H1 (cell line): ENCODE measurements at places on chromosomes 13 and 19. TPM values are rescaled to one million over a fixed set of nuclear protein-coding genes. Genes with fewer than 3 reads are reported as not detected.

DNA sequence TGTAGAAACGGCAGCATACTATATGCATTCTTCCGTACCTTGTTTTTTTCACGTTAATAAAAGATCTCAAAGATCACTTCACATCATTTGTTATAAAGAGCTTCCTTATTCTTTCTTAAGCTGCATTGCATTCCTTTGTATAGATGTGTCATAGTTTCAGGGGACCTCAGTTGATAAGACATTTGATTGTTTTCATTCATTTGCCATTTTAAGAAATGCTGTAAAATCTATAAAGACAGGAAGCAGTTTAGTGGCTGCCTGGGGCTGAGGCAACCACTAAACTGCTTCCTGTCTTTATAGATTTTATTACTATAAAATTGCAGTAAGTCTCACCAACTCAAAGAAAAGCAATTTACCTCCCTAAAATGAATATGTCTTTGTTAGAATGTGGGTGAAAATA lies 59.4 kb downstream of the ZDHHC20 start:
- H3K4me1 ChIP-seq, result no peaks in the 10 kb centered on the region
- H3K4me3 ChIP-seq, result no peak overlapping the region
- H3K27me3 ChIP-seq, result no peaks in the 10 kb centered on the region
- H3K36me3 ChIP-seq, result no peaks in the 10 kb centered on the region
- no peak overlapping the region for H3K27ac ChIP-seq

DNA sequence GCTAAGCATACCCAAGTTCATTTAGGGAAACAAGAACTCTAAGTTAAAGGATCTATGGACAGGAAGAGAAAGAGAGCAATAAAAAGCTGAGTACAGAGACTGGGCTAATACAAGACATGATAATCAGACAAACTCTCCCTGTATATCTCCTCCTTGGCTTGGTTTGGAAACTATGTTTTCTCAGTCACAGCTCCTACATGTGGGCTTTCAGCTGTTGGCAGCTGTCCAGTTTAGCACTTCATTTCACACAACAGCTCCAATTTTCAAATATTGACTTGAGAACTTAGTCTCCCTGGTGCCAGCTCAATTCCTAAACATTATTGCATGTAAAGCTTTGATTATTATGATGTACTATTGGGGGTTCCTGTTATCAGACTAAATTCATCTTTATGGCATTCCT lies 222.8 kb upstream of the OBI1 start:
- no peaks in the 10 kb centered on the region for H3K27me3 ChIP-seq
- no peak overlapping the region for H3K4me3 ChIP-seq
- no peak for DNase-seq
- no peak overlapping the region for H3K27ac ChIP-seq
- H3K4me1 ChIP-seq, result no peaks in the 10 kb centered on the region; the same call in 1 of the 2 replicates

- no peak for DNase-seq
- no peaks in the 10 kb centered on the region for H3K36me3 ChIP-seq
- no peak overlapping the region for H3K27ac ChIP-seq
- H3K4me3 ChIP-seq, result no peak overlapping the region
- H3K27me3 ChIP-seq, result no peaks in the 10 kb centered on the region
- no peaks in the 10 kb centered on the region for H3K4me1 ChIP-seq
Measured at GRCh38 chr13:70964874-70965273, 856.6 kb upstream of the KLHL1 start.

GRCh38 chr13:74114202-74114601 lies 20.0 kb downstream of the KLF12 start:
- no peak overlapping the region for H3K4me3 ChIP-seq
- DNase-seq, result no peak
- no peaks in the 10 kb centered on the region for H3K27me3 ChIP-seq
- no peaks in the 10 kb centered on the region for H3K36me3 ChIP-seq
- H3K4me1 ChIP-seq, result no peaks in the 10 kb centered on the region
- H3K27ac ChIP-seq, result no peak overlapping the region

DNA sequence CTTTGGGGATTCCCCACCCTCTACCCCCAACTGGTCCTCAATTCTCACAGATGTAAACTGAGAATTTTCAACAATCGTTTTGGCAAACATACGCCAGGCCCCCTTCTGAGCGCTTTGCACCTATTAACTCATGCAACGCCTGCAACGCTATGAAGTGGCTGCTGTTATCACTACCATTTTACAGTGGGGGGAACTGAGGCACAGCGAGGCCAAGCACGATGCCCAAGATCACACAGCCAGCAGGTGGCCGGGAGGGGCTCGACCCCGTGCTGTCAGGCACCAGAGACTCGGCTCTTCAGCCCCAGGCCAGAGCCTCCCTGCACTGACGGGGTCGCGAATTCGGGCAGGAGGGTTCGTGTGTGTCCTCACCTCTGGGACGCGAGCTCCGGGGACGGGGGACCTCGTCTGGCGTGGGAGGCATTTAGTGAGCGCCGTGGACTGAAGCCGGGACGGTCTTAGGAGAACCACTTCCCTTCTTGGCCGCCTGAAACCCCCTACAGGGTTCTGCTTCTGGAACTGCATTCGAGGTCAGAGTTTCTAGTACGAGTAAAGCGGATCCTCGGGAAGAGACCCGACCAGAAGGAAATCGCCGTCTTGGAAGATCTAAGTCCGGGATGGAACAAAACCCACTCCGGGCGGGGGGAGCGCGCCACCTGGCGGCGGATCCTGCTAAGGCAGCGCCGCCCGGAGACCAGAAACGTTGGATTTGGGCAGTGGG lies 21.0 kb downstream of the ZNF114 start:
- H3K27ac ChIP-seq, result peak overlapping the region; percentile 33; the same call in 1 of the 2 replicates
- DNase-seq, result peak; percentile 81
- peaks cover 12% of the 10 kb centered on the region; the same call in 1 of the 2 replicates for H3K4me1 ChIP-seq
- H3K36me3 ChIP-seq, result peaks cover 17% of the 10 kb centered on the region

DNA sequence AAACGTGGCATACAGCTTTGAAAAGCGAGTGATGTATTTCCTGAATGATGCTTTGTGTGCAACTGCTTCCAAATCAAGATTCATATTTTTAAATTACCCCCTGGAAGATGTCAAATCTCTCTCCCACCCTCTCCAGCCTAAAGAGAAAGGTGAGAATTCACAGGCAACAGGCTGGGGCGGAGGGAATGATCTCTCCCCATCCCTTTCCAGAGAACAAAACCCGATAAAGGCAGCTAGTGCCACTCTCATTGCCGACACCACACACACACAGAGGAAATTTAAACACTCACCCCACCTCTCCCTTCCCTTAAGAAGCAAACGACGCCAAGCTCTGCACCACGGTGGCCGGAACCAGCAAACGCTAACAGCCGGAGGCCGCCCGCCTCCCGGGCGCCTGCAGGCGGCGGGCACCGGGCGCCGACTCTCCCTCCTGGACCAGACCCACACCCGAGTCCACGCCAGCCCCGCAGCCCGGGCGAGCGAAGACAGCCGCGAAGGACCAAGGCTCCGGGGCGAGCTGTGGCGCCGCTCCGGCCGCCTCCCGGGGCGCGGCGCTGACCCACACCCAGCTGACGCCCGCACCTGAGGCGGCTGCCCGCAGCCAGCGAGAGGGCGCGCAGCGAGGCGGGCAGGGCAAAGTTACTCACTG lies 477 bp downstream of the LNX2 start:
- peaks cover 10% of the 10 kb centered on the region for H3K36me3 ChIP-seq
- H3K4me1 ChIP-seq, result peaks cover 9% of the 10 kb centered on the region
- peak overlapping the region; percentile 97 for H3K4me3 ChIP-seq
- no peak for DNase-seq
- 0 out of 2 replicates have a peak overlapping the region, but pooled peaks have one; percentile 7 for H3K27ac ChIP-seq

DNA sequence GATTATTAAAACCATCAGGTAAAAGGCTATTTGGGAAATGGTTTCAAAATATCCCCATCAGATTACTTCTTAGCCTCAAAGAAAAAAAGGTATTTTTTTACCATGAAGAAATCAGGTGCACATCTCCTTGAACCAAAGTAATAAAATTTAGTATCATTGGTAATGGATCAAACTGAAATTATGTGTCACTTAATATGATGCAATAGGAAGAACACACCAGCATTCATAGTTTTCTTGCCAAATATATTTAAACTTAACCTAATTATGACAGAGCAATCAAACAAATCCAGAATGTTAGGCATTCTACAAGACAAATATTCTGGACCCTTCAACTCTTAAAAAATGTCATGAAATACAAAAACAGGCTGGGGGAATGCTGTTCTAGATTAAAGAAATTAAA lies 4.1 kb upstream of the ZNF420 start:
- no peak overlapping the region for H3K27ac ChIP-seq
- H3K27me3 ChIP-seq, result no peaks in the 10 kb centered on the region
- DNase-seq, result no peak
- peaks cover under 1% of the 10 kb centered on the region for H3K4me1 ChIP-seq

- no peaks in the 10 kb centered on the region for H3K4me1 ChIP-seq
- no peak overlapping the region for H3K27ac ChIP-seq
- H3K36me3 ChIP-seq, result no peaks in the 10 kb centered on the region
- H3K4me3 ChIP-seq, result no peak overlapping the region
- DNase-seq, result no peak
Measured at GRCh38 chr19:22617614-22618320, 16.4 kb upstream of the ZNF492 start.

DNA sequence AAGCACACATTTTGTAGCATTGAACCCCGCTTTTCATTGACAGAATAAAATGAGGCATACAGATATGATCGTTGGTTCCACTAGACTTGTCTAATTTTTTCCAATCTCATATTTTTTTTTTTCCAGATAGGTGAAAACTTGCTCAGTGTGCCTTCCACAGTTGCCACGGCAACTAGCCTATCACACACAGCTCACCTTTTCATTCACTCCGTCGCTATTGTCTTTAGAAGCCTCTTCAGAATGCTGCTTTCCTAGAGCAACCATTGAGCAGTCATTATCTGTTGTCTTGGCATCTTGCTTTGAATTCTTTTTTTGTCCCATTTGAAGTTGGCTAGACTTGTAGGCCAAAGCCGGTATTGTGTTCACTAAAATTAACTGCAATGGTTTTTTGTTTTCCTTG lies 37.7 kb upstream of the ESD start:
- no peak for DNase-seq
- H3K36me3 ChIP-seq, result no peaks in the 10 kb centered on the region
- no peaks in the 10 kb centered on the region for H3K27me3 ChIP-seq
- H3K4me3 ChIP-seq, result no peak overlapping the region
- no peak overlapping the region for H3K27ac ChIP-seq

GRCh38 chr19:33248954-33249613 lies 23.4 kb upstream of the SLC7A10 start:
- no peak for DNase-seq
- no peaks in the 10 kb centered on the region for H3K36me3 ChIP-seq
- no peak overlapping the region for H3K27ac ChIP-seq
- H3K4me1 ChIP-seq, result no peaks in the 10 kb centered on the region; the same call in 1 of the 2 replicates
- H3K4me3 ChIP-seq, result no peak overlapping the region

DNA sequence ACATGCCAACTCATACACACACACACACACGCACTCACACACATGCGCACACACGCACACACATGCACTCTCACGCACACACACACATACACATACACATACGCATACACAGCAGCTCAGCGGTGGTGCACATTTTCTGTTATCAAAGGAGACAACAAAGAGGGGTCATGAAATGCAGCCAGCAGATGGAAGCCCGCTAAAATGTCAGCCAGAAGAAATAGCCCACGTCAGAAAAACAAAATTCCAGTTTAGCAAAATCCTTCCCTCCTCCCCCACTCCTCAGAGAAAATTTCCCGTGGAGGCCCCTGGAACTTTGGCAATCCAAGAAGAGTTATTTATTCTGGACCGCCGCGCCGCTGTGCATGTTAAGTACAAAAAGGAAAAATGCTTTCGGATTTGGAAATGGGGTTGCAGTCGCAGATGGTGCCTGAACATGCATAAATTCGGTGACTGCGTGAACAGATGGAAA lies 114.6 kb upstream of the VSTM2B start:
- H3K27me3 ChIP-seq, result no peaks in the 10 kb centered on the region; the same call in 1 of the 2 replicates
- no peak for DNase-seq
- no peaks in the 10 kb centered on the region for H3K4me1 ChIP-seq
- H3K27ac ChIP-seq, result no peak overlapping the region
- no peak overlapping the region for H3K4me3 ChIP-seq

DNA sequence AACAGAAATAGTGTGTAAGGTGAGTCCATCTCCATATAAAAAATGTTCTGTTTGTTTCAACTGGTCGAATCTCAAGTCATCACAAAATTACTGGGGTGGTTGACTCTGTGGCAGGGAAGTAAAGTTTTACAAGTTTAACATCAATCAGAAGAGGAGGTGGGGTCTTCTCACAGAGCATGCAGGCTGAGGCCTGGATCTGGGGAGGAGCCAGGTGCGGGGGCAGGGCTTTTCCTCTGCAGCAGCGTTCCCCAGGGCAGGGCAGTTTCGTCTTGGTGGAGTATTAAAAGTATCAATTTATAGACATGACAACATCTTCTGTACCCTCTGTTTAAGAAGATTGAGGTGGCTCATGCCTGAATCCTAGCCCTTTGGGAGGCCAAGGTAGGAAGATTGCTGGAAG lies 68.8 kb downstream of the SLC7A9 start:
- 0 out of 2 replicates have a peak, but pooled peaks cover 2% of the 10 kb centered on the region for H3K4me1 ChIP-seq
- H3K27me3 ChIP-seq, result no peaks in the 10 kb centered on the region
- no peak overlapping the region for H3K27ac ChIP-seq
- H3K36me3 ChIP-seq, result no peaks in the 10 kb centered on the region
- H3K4me3 ChIP-seq, result no peak overlapping the region
- DNase-seq, result no peak

GRCh38 chr13:75744127-75744526 lies 108.0 kb downstream of the LMO7 start:
- no peaks in the 10 kb centered on the region for H3K27me3 ChIP-seq
- no peaks in the 10 kb centered on the region for H3K4me1 ChIP-seq
- H3K4me3 ChIP-seq, result no peak overlapping the region
- H3K36me3 ChIP-seq, result no peaks in the 10 kb centered on the region
- no peak for DNase-seq

DNA sequence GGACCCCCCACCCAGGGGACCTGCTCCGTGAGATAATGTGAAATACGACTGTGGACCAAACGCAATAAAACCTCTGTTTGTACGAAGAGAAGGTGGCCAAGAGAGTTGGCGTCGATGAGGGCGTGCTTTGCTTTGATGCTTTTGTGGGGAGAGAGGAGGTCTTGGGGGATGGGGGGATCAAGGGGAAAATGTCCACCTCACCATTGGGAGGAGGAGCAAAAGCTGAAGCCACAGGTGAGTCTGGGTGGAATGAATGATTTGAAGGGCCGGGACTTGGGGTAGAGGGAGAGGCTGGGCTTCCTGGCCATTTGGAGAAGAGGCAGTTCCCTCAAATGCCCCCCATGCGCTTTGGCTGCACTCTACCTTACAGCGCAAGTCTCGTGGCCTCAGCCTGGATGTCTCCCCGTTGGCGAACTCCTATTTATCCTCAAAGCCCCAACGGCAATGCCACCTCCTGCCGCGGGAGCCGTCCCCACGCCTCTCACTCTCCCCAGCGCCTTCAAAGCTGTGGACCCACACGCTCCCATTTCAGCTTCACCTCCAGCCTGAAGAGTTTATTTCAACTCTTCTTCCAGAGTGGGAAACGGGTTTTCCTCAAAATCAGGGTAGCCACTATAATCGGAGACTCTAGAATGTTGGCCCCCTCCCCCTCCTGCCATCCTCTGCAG lies 795 bp upstream of the ABCA7 start:
- H3K4me3 ChIP-seq, result peak overlapping the region; percentile 65
- no peaks in the 10 kb centered on the region for H3K27me3 ChIP-seq

- H3K27ac ChIP-seq, result no peak overlapping the region
- H3K27me3 ChIP-seq, result no peaks in the 10 kb centered on the region; the same call in 1 of the 2 replicates
- H3K4me3 ChIP-seq, result no peak overlapping the region
- H3K4me1 ChIP-seq, result peaks cover 16% of the 10 kb centered on the region
- DNase-seq, result no peak
- H3K36me3 ChIP-seq, result no peaks in the 10 kb centered on the region
Measured at GRCh38 chr19:2589441-2589840, 113.1 kb downstream of the GNG7 start.

KCTD15 gene
- 25.1 and 25.5 TPM in 2 replicates for total RNA-seq

FOSB gene
- 1.3 and 2.7 TPM in 2 replicates for total RNA-seq

ACER1 gene
- total RNA-seq, result not detected in 2 replicates

ZNF443 gene
- 7.8 and 9.2 TPM in 2 replicates for total RNA-seq

CD37 gene
- total RNA-seq, result not detected in 2 replicates

SYNGR4 gene
- total RNA-seq, result 1.1 TPM in 1 of 2 replicates, not detected in the other

FSTL3 gene
- total RNA-seq, result 7.5 and 8.1 TPM in 2 replicates

KLHL1 gene
- not detected in 2 replicates for total RNA-seq

TTC9B gene
- not detected in 2 replicates for total RNA-seq

CGB8 gene
- total RNA-seq, result 0.46 TPM in 1 of 2 replicates, not detected in the other
